ENCODE measurements at places on chromosomes 1 and 21.

GRCh38 chr1:117636637-117637425, 31.0 kb downstream of the TENT5C start:
- no peak for DNase-seq

DNA sequence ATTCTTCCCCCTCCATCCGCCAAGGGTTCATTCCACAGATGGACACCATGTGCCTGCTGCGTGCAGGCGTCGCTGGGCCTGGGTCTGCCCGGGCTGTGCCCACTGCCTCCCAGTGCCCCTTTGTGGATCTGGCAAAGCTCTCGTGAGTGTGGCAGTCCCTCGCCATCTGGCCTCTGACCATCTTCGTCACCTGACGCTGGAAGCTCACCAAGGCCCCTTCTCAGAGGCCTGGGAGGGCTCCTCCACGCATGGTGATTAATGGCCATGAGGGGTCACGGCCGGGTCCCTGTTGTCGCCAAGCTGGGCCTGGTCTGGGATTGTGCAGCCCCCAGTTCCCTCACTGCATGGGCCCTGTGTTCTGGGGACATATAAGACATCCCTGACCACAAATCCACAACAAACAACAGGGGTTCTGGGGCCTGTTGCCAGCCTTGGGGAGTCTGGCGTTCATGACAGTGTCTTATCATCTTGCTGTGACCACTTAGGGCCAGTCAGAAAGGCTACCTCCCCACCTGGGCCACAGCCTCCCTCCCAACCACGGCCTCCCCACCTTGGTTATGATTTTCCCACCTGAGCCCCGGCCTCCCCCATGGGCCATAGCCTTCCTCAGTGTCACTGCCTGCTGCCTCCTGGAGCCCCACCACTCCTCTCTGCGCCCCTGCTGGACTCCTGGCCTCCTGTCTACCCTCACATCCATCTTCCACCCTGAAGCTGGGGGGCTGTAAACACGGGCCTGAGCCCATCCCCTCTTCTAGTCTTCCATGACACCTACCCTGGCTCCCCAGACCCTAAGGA, 27.9 kb downstream of the SLC45A1 start:
- DNase-seq, result no peak

DNA sequence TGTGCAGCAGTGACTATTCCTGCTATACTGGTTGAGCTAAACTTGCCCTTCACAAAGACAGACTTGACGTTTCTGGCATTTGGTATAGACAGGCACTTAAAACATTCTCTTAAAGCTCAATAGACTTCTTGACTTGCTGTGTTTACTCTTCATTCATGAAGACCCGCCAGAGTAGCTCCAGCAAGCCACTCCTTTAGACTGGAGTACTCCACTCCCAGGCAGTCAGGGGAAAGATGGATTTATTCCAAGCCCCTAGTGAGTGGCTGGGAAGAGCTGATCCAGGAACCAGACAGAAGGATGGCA, 70.7 kb downstream of the EVA1C start:
- DNase-seq, result no peak

DNA sequence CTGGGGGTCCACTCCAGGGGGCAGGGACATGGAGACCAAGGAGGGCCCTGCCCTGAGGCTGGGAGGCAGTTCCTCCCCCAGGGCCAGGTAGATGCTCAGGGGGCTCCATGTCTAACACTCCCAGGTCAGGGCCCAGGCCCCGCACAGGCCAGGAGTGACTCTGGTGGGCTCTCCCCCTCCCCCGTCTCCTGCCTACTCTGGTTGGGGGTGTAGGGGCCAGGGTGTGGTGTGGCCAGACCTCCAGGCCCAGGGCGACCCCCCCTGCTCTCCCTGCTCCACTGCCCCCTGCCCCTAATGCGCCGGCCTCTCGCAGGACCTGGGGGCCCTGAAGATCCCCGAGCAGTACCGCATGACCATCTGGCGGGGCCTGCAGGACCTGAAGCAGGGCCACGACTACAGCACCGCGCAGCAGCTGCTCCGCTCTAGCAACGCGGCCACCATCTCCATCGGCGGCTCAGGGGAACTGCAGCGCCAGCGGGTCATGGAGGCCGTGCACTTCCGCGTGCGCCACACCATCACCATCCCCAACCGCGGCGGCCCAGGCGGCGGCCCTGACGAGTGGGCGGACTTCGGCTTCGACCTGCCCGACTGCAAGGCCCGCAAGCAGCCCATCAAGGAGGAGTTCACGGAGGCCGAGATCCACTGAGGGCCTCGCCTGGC, 19.7 kb upstream of the CCDC27 start:
- DNase-seq, result no peak

- no peak for DNase-seq
Observed at GRCh38 chr1:167202049-167202448, 18.6 kb upstream of the POU2F1 start.

- DNase-seq, result no peak
Observed at GRCh38 chr1:207858806-207859205, 52.1 kb downstream of the CD34 start.

- no peak for DNase-seq
Observed at GRCh38 chr1:160191756-160192155, 1.4 kb downstream of the CASQ1 start.

DNA sequence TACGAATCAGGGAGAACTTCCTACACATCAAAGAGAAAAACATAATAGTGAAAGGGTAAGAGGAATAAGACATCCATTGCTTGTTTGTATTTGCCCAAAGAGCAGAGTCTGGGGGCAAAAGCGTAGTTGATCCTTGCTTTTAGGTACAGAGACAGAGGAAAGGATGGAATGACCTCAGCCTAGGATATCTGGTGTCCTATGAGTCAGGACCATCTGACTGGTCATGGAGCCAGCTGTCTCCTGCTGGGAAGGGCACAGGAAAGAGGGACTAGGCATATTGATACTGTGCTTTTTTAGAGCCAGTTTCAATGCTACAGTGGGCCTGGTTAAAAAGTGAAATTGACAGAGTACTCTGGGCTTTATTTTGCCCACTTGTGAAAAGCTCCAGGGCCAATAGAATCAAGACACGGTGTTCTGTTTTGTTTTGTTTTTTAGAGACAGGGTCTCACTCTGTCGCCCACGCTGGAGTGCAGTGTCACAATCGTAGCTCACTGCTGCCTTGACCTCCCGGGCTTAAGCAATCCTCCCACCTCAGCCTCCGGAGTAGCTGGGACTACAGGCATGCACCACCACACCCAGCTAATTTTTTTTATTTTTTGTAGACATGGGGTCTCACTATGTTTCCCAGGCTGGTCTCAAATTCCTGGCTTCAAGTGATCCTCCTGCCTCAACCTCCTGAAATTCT, 3.2 kb downstream of the PLEKHO1 start:
- DNase-seq, result no peak

DNA sequence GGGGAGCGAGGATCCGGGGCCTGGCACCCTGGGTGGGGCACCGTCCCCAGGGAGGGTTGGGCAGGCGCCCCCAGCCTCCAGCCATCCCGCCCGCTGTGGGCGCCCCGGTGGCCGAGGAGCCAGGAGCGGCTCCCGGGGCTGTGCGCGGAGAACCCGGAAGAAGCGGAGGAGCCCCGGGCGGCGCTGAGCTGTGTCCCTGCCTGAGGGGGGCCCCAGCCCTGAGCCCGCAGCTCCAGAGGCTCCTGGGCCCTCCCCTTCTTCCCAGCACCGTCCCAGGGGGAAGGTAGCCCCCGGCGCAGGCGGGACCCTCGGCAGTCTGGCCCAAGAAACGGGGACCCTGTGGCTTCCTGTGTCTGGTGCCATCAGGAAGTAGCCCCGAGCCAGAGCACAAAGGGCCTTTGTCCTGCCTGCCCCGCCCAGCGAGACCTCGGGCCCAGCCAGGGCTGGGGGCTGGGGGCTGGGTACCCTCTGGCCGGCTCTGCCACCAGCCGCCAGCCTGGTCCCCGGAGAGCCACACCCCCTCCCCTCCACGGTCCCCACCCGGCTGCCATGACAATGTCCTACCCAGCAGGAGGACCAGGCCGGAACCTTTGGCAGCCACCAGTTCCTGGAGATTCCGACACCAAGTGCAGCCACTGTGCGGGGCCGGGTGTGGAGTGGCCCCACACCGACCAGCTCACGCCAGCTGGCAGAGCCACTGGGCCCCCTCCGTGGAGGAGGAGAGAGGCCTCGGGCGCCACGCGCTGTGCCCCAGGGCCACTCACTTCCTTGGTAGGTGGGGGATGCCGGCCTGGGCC, 15.6 kb upstream of the TTLL10 start:
- peak; percentile 29 for DNase-seq
